ENCODE measurements at places on chromosomes 13 and 19. TPM values are rescaled to one million over a fixed set of nuclear protein-coding genes. Genes with fewer than 3 reads are reported as not detected.

Gene TNNT1
- not detected for polyA plus RNA-seq

DNA sequence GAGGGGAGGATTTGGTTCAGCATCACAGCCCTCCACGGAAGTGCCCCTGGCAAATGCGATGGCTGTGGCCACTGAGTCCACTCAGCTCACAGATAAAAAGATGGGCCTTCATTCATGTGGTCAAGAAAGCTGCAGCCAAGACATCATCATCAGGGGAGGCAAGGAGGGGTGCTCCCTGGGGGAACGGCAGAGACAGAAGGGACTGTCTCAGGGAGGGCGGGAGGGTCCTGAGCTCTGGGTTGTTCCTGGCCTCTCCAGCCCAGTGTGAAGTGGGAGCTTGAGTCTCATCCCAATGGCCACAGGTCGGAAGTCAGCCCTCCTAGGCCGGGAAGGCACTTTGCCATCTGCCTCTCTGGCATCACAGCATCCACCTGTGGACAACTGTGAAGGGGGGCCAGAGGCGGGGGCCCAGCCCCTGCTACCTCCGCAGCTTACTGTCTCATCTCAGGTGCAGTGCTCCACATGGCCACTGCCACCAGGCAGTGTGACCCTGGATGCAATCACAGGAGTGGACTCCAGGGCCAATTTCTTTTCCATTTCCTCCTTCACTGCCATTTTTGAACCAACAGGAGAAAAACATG lies 137.8 kb upstream of the SOX1 start:
- no peak for DNase-seq

GRCh38 chr13:22103046-22104027 lies 432.5 kb downstream of the FGF9 start:
- DNase-seq = no peak

Gene CTU1
- 5.2 TPM for polyA plus RNA-seq

DNA sequence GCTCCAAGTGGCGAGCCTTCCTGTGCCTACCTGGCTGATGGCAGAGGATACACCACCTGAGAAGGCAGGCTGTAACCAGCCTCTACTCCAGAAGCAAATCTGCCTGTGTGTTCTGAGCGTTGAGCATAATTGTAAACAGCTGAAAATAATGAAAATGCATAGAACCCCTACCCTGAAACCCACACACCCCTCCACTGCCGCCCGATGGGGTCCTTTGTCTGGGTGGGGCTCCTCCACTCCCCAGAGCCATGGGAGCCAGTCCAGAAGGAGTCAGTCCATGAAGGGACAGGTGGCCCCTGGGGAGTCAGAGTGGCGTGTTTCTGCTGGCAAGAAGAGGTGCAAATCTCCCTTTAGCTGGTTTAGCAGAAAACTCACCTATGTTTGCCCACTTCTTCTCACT lies 8.0 kb upstream of the SOX1 start:
- no peak for DNase-seq

- no peak for DNase-seq
These were observed 850 bp upstream of the CERS4 start for GRCh38 chr19:8208119-8208921.

- peak; percentile 56 for DNase-seq
These were observed 19.8 kb downstream of the ARID3A start for GRCh38 chr19:945401-946252.

DNA sequence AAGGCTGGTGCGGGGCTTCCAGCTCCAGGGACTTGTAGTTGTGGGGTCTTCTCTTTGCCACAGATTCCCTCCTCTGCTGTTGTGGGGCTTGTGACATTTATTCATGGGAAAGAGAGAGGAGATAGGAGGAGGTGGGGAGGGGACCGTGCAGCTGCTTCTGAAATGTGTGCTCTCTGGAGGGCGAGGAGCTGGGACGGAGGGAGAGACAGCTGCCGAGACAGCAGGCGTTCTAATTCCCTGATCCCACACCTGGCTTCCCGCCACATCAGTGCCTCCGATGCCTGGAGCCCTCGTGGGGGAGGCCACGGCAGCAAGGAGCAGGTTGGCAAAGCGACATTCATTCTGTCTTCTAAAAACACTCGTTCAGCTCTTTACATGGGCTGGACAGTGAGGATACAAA lies 164.4 kb downstream of the USP12 start:
- no peak for DNase-seq

Gene CGB3
- polyA plus RNA-seq = not detected

DNA sequence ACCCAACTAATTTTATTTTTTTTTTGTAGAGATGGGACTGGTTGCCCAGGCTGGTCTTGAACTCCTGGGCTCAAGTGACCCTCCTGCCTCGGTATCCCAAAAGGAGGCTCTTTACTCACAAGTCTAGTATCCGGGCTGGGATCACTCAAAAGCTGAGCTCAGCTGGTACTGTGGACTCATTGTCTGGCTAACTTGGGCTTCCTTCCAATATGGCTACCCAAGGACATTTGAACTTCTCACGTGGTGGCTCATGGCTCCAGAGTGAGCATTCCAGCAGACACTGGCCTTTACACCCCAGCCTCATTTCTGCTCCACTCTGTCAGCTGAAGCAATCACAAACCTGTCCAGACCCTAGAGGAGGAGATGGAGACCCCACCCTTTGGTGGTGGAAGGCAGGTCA lies 28.9 kb downstream of the HPN start:
- no peak for DNase-seq

DNA sequence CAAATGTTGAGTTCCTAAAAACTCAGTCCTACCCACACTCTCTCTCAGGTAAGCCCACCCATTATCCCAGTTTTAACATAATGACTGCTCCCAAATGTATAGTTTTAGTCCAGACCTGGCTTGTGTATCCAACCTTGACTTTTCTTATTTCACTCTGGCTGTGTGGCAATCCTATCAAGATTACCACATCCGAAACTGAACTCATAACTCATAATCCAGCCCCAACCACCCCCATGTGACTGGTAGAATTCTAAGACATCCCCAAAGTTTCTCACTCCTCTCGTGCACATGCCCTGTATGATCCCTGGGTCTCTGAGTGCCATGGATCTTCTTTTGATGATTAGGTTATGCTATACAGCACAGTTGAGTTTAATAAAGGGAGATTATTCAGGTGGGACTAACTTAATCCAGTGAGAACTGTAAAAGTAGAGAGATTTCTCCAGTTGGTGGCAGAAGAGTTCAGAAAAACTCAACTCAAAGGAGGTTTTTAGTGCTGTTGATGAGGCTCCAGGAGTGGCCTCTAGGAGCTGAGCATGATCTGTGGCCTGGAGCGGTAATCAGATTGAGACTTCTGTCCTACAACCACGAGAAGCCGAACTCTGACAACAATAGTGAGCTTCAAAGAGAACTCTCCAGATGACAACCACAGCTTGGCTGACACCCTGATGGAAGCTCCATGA lies 413.4 kb downstream of the ZNF536 start:
- DNase-seq = no peak

DNA sequence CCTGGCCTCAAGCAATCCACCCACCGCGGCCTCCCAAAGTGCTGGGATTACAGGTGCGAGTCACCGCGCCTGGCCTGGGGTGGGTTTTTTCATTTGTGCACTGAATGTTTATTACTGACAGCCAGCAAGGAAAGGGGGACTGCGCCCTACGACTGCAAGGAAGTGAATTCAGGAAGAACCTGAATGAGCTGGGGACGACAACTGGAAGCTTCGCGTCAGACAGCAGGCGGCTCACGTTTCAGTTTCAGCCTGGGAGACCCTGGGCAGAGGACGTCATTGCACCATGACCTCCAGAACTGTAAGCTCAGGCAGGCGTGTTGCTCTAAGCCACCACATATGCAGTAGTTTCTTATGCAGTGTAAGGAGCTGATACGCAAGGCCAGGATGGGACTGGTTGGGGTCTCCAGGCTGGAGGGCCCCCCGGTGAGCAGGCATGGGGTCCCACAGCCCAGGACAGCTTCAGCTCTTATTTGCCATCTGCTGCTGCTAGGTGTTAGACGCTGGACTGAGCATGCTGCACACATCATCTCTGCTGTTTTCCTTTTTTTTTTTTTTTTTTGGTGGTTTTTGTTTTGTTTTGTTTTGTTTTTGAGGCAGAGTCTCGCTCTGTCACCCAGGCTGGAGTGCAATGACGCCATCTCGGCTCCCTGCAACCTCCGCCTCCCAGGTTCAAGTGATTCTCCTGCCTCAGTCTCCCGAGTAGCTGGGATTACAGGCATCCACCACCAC lies 66.6 kb downstream of the GADD45B start:
- DNase-seq = peak; percentile 66

GRCh38 chr13:27257233-27257568 lies 5.8 kb downstream of the RPL21 start:
- no peak for DNase-seq

Gene CRX
- not detected for polyA plus RNA-seq

- DNase-seq = no peak
These were observed 1.6 kb upstream of the PDE4C start for GRCh38 chr19:18227781-18228271.

Gene CLEC17A
- polyA plus RNA-seq = not detected

DNA sequence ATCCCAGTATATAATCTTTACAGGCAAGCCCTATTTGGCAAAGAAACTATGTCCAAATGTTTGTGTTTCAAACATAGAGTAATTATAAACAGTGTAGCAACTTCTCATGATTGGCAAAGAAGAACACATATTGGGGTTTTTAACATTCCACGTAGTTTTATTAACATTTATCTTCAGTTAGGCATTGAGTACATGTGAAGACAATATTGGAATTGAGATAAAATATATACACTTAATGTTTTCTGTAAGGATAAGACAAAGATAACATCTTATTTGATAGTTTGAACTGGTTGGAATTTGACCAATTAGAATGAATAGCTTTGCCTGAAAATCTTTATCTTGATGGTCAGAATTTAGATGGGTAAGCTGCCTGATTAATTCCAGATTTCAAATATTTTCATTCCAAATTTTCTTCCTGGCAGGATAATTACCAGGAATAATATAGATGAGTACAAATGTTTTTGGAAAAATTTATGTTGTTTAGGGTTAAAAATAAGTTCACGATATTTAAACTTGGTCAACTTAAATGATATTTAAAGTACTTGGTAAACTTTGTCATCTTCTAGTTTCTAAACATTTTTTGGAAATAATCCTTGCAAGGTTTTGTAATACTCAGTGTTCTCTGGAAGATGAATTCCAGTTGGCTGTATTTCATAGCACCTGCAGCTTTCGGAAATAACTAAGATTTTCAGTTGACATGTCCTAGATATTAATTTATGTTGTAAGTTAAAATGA lies 536.5 kb upstream of the SPRY2 start:
- DNase-seq = no peak

DNA sequence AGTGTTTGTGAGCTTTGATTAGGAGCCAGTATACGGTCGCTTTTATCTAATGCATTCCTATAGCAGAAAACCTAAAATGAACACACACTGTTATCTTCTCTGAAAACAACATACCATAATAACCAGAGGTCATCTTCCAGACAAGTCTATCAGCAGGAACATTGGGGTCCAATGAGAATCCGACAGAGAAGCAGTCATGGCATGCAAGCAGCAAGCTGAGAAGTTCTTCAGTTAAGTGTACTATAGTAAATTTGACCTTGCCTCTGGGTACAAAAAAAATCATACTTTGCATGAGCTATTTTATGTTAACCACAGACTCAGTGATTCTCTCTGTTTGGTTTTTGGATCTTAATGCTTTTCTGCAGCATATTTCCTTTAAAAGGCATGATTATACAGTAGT lies 1505.1 kb downstream of the PCDH9 start:
- no peak for DNase-seq

Measured in kidney (tissue), 22 donors.